HFF-Myc (cell line): ENCODE measurements at places on chromosomes 11 and 22.

- no peak for DNase-seq
These were observed 4.6 kb downstream of the GTPBP1 start for GRCh38 chr22:38710351-38710750.

- DNase-seq: no peak
These were observed 81.4 kb downstream of the KCNQ1 start for GRCh38 chr11:2525941-2526807.

DNA sequence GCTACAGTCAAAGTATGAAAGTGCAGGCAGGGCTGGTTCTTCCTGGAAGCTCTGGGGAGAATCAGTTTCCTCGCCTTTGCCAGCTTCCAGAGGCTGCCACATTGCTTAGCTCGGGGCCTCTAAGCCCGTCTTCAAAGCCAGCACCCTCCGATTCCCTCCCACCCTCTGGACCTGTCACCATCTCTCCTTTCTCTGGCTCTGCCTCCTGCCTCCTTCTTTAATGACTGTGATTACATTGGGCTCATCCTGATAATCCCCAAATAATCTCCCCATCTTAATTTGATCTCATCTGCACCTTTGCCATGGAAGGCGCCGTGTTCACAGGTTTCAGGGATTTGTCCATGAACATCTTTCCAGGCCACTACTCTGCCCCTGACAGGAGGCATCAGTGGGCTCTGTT lies 42.5 kb downstream of the MCM5 start:
- no peak for DNase-seq

- no peak for DNase-seq
These were observed 66.0 kb downstream of the MICAL2 start for GRCh38 chr11:12176410-12176809.

DNA sequence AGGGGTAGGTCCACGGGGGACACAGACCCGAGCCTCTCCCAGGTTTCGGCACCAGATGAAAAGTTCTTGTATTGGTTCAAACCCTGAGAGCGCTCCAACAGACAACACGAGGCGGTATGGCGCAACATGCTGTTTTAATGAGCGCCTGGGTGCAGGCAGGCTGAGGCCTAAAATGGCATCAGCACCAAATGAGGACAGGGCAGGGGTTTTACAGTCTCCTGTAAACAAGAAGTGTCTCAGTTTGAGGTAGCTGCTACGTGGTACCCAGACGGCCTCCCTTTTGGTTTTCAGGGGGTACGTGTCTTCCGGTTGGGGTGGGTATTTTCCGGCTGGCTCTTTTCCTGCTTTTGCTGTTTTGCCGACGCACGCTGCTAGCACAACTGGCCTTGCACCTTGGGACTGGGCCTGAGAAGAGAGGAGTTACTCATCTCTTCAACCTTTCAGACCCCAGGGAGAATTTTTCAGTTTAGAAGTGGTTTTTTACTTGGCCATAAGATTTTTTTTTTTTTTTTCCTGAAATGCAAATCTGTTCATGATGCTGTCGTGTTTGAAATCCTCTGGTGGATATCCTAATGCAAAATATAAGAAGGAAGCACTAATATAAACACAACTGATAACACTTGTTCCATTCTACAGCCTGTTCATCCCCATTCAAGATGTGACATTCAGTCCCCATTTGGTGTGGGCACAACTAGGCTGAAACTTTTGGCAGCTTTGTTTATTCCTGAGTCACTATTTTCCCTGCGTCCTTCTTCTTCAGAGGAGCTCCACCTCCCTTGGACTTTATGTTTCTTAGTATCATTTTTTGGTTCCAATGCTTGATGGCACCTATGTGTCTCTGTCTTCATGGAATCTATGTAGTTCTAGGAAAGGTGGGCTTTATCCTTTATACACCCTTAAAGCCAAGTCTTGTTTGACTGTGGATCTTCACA lies 6.5 kb downstream of the PPFIBP2 start:
- DNase-seq: no peak

GRCh38 chr11:45560155-45560912 lies 105.1 kb downstream of the CHST1 start:
- DNase-seq: no peak

GRCh38 chr22:17795661-17796548 lies 21.6 kb upstream of the BID start:
- DNase-seq: no peak

- no peak for DNase-seq
These were observed 3.8 kb upstream of the SHISAL1 start for GRCh38 chr22:44316393-44317122.

DNA sequence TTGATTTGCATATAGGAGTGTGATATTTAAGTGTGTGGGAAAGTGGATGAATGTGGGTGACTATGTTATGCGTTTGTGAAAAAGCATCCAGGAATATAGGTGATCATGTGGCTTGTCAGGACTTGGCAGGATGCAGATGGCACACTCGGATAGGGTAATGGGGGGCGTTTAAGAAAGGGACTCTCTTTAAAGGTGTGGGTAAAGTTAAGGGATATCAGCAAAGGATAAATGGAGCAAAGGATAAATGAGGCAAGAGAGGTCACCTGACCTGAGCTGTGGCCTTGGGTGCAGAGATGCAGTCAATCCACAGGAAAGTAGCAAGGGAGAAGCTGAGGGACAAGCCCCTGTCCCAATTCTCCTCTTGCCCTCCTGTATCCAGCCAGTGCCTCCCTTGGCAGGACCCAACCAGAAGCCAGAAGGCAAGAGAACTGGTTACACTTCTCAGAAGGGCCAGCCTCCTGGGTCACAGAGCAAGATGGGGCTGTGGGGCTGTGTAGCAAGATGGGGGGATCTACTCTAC lies 47.5 kb upstream of the GRAMD1B start:
- no peak for DNase-seq

DNA sequence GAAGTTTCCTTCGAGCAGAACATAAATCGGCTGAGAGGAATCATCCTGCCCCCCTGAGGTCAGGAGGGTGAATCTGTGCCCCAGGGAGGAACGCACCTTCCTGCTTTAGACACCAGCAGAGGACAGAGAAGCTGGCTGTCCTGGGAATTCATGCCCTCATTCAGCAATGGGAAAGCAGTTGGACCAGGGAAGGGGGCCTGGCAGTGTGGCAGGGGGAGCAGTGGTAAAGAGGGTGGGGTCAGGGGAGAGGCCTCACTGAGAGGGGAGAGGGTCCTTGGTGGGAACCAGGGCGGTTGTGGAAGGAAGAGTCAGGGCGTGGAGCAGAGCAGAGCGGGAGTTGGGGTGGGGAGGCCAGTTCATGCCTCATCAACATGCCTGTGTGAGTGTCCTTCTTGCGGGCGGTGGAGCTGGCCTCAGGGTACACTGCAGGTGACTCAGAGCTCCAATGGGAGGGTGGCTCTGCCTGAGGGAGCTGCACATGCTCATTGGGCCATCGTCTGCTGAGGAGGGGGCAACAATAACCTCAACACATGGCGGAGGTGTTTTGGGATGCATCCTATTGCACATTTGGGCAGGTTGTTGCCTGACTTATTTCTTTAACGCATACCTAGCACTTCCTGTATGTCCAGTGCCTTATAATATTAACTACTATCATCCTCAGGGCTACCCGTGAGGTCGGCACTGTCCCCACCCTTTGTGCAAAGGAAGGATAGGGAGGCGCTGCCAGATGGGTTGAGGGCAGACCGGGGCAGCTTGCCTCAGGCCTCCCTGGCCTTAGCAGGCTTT lies 23.2 kb downstream of the MED15 start:
- DNase-seq: no peak

GRCh38 chr11:80136991-80137390 lies 696.2 kb upstream of the TENM4 start:
- no peak for DNase-seq

- DNase-seq: no peak
These were observed 49.2 kb downstream of the OTOG start for GRCh38 chr11:17596310-17596669.

GRCh38 chr11:95035316-95035715 lies 10.3 kb downstream of the KDM4E start:
- DNase-seq: no peak
